GM03348 (cell line): ENCODE measurements at places on chromosomes 2 and 18.

DNA sequence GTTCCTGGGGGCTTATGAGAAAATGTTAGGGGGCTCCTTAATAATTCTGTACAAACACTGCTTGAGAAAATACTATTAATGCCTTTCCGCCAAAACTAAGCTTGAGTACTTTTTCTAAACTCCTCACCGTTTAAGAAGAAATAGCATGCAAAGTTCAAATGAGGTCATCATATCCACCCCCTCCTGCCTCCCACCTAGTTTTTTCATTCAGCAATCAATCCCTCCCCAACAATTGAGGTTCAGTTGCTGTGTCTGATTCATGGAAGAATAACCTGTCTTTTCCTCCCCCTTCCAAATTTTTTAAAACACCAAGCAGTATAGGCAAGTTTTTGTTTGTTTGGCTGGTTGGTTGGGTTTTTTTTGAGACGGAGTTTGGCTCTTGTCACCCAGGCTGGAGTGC lies 24.4 kb upstream of the RMP24 start:
- DNase-seq = no peak

- no peak for DNase-seq
These were observed 7.7 kb downstream of the CCL20 start for GRCh38 chr2:227821043-227821942.

DNA sequence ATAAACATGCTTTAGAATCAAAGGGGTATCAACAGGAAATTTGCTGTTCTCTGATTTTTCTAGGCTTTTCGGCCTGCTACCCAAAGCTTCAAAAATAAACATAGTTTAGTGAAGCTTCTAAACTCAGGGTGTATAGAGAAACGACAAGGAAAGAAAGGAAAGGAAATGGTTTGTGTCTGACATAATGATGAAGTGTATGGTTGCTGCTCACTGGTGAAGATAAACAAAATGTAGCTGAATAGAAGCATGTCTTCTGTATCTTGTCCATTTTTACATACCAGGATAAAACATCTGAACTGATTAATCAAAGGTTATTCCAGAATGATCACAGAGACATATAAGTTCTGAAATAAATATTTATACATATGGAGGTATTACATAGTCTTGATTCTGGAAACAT lies 1324.6 kb upstream of the NRXN1 start:
- no peak for DNase-seq

- DNase-seq = no peak
These were observed 8.3 kb upstream of the RPS7 start for GRCh38 chr2:3566806-3567205.

- DNase-seq = peak; percentile 93
These were observed at the start of gene MATN3 for GRCh38 chr2:20012282-20013125. Gene MATN3, minus strand, starts transcription at chr2:20012668. Its CDS starts 37 bp downstream, at chr2:20012631.

DNA sequence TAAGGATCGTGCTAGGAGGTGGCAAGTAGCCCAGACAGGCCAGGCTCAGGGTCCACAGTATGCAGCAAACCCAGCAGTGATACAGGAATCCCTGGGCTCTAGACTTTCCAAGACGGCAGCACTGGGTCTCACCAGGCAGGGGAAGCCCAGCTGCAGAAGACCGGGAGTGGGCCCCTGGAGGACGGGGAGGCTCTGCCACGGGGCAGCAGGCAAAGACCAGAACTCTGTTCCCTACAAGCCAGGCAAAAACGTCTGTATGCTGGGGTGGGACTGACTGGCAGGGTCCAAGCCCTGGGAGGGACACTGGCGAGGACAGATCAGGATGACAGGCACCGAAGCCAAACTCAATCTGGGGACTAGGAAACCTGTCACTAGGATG lies 98.9 kb upstream of the SEC11C start:
- no peak for DNase-seq

- no peak for DNase-seq
These were observed 76.2 kb upstream of the TWIST2 start for GRCh38 chr2:238771639-238772038.

DNA sequence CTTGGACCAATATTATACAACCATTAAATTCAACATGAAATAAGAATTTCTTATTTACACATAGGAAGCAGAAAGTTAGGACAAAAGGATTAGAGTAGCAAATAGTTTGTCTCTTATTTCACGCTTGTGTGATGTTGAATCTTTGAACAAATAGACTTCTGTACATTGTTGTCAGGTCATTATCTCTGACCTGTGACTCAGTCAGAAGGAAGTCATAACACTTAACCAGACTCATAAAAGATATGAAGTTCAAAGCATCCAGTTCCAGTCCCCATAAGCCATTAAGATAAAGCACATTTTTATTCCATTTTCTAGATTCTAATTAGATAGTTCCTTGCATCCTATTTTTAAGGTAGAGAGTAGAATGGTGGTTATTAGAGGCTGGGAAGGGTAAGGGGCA lies 130.8 kb downstream of the UPP2 start:
- DNase-seq = no peak
